ENCODE measurements at places on chromosomes 3 and 15.

- no peak for DNase-seq
Observed at GRCh38 chr15:49063402-49064280, 17.4 kb upstream of the SECISBP2L start.

DNA sequence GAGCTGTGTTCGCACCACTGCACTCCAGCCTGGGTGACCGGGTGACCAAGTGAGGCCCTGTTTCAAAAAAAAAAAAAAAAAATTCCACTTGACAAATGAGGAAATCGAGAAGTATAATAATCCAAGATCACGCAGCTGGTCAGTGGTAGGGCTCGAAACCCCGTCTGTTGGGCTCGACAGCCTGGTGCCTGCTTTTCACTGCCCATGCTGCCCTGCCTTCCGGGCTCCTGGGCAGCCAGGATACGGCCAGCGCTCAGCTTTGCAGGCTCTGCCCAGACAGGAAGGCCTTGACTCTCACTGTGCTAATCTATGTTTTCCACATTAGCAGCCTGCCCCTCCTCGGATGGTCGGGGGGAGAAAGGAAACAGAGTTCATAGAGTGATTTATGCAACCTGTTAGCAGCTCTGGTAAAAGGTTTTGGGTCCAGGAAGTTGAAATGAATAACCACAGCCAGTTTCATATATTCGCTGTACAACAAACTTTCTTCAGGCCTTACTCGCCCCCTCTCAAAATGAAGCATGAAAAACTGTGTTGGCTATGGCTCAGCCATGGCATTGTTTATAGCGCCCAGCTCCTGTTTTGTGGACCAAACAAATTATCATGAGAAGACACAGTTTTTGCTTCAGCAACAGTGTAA, 108.8 kb downstream of the XXYLT1 start:
- DNase-seq = no peak

DNA sequence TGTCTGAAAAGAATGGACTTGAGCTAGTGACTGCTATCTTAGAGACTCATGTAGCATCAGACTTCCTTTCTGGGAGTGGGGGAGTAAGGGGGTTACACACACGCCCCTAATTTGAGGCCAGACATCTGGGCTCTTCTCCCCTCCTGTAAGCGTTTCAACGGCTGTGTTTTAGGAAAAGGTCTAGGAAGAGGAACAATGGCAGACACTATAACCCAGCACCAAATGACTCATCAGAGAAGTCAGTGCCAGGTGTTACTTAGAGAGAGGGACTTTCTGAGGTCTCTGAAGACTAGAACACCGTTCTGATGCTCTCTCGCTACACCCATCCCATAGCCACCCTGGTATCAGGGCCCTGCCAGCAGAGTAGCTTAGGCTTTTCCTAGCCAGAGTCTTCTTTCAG, 65.5 kb downstream of the SSUH2 start:
- no peak for DNase-seq

DNA sequence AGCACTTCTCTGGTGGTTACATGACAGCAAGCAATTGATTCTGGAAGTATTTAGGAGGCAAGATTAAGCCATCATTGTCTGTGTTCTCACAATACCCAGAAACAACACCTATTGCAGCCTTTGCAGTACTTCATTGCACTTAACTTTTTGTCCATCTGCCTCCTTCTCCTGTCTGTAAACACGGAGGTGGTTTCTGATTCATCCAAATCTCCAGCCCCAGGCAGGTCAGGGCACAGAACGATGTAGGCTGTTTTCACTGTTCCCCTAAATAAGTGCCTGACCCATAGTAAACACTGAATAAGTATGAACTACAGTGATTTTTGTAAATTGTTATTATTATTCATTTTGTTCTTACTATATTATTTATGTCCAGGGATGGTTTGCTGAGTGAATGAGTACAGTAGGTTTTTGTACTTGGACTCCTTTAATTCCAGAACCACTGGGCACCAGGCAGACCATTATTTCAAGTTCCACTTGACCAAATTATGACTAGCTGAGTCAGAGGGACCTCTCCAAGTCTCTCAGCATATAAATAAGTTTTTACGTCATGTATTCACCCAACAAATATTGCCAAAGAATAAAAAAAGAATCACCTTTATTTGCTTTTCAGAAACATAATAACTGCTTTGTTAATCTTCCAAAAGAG, 283.3 kb upstream of the TRIM42 start:
- DNase-seq = no peak

DNA sequence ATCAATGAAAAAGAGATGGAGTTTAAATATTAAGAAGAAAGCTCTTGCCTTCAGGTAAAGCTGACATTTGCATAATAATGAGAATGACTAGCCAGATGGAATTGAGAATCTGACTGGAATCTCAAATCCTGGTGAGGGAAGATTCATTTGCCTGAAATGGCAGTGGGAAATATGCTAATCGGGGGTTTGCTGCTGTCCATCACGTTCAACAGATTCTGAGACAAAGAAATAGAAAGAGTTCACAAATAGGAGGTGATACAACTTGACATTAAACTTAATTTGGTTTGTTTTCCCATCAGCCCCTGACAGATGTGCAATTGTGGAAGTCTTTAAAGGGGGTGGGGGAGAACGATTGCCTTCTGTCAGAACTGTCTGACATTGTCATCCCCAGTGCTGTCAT, 347.4 kb downstream of the PDCD6IP start:
- DNase-seq = no peak

DNA sequence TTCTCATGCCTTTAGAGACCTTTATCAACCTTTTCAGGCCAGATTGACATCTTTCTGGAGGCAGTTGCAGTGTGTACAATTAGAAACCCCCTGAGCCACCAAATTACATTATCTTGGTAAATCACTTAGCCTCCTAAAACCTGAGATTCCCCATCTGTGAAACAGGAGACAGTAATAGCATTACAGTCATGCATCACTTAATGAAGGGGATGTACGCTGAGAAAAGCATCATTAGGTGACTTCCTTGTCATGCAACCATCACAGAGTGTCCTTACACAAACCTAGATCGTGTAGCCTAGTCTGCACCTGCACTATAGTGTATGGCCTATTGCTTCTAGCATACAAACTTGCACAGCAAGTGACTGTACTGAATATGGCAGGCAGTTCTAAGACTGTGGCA, 400.8 kb upstream of the CNTN3 start:
- DNase-seq = no peak

DNA sequence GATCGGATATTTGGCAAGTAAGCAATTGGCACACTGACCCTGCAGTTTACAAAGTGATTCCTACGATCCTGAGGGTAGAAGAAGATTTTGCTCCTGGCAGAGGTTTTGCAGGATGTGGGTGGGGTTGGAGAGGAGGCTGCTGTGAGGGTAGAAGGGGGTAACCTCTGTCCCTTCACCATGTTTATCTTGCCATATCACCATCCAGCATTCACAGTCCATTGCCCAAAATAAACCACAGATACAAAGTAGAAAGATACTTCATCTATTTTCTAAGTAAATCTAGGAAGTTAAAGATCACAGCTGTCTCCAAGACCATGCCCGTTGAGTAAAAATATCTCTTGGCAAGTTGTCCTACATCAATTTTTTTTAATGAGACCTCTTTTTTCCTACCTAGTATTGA, 51.6 kb downstream of the LIPC start:
- no peak for DNase-seq

Data from NCI-H1930 (cell line).